Inflammatory macrophage treated with lipopolysaccharide for 4 hours (primary cell): ENCODE measurements at places on chromosomes 16 and 17.
A peak's percentile ranks its signal among the peaks of the same experiment; 100 is the strongest.

DNA sequence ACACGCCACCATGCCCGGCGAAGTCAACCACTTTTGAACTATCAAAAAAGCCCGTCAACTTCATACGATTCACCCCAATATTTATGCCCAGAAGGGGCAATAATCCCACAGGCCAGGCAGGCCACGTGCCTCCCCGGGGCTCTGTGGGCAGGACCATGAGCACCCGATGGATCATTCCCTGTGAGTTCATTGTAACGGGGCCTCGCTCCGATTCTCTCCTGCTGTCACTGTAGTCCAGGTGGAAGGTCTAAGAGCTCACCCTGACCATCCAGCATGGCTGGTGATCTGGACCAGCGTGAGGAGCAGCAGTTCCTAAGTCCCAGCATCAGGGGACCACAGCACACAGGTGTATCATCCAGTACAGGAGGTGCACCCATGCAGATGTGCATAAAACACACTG, 77.5 kb upstream of the DOC2B start:
- no peak for DNase-seq

DNA sequence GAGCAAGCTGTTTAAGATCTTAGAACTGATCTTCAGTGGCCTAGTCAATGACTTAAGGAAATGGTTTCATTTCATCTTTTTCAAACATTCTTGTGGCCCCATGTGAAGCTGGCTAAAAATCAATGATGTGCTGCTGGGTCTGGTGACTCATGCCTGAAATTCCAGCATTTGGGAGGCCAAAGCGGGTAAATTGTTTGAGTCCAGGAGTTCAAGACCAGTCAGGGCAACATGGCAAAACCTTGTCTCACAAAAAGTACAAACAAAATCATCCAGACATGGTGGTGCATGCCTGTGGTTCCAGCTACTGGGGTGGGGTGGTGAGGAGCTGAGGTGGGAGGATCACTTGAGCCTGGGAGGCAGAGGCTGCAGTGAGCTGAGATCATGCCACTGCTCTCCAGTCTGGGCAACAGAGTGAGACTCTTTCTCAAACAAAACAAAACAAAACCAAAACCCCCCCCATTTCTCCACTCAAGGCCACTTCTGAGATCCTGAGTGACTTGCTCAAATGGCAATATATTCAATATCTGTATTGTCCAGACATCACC, 17.4 kb upstream of the COL1A1 start:
- peak; percentile 70 for DNase-seq

DNA sequence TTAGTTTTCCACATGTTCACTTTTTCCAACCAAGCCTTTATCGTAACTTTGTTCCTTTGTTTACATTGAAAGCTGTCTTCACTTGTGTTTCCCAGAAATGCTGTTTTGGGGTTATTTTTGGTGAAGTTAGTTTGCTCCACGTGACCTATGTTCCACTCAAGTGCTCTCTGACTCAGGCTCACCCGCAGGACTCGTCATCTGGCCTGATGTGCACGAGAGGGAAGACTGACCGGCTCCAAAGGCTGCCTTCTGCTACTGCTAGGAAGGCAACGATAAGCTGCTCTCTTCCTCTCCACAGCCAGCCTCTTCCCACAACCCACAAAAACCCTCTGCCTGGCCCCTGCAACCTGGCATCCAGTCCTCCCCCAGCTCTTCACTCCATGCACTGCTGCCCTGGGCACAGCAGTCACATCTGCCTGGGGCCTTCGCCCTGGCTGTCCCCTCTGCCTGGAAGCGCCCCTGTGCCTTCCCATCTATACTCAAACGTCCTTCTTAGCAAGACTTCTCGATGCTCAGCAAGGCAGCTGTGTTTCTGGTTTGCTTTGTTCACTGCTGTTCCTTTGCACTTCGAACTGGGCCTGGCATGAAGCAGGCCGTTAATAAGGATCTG, 28.0 kb downstream of the ZCCHC14 start:
- peak; percentile 93 for DNase-seq

GRCh38 chr17:31596382-31597323, 205.2 kb downstream of the RAB11FIP4 start:
- peak; percentile 98 for DNase-seq

- DNase-seq, result no peak
Measured at GRCh38 chr16:56894331-56894917, 29.4 kb downstream of the SLC12A3 start.

DNA sequence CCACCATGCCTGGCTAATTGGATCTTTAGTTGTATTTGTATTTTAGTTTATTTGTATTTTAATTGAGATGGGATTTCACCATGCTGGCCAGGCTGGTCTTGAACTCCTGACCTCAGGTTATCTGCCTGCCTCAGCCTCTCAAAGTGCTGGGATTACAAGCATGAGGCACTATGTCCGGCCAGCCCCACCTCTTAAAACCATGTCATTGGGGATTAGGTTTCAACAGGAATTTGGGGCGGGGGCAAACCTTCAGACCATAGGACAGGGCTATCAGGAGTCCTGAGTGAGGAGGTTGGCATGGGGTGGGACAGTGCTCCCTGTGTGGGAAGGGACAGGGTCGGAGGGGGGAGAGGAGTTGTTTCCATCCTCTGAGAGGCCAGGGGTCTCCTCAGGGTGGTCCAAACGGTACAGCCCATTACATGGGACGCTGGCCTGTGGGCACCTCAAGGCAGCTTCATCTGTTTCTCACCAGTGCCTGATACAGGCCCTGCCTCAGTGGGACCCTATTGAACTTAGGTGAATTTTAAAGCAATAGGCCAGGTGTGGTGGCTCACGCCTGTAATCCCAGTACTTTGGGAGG, 21.6 kb downstream of the GAA start:
- no peak for DNase-seq

DNA sequence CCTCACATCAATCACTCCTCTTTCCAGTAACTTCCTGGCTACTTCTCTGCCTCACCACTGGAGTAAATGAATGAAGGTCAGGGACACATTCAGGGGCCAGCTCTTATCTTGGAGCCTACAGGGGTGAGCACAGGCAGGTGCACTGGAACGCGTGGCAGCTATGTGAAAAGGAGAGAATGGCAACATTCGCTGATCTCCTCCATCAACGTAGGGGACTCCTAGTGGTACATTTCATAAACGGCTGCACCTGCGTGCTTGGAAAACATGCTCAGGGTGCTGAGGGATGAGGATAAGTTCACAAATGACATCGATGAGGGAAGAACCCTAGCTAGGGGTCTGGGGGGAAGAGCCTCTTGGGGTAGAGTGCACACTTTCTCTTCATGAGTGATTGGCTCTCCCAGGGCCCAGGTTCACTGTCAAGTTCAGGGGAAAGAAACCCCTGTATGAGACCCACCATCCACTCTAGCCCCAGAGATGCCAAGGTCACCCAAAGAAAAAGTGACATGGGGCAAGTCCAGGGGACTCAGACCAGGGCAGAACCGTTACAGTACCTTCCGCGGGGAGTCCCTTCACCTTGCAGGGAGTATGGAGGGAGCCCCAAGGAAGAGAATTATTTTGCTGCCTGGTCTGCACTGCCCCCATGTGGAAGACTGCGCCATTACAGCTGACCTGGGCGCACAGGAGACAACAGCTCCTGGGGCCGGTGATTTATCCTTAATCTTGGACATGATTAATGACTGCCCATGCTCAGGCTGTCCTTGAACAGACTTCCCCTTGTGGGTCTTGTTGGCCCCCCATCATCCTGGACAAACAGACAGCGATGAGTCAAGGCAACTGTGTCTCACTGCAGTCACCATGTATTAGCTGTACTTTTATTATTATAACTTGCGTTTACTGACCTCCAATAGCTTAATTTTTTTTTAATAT, 30.1 kb downstream of the VAC14 start:
- DNase-seq, result peak; percentile 17

GRCh38 chr17:17351356-17351891, 48.3 kb downstream of the NT5M start:
- no peak for DNase-seq

DNA sequence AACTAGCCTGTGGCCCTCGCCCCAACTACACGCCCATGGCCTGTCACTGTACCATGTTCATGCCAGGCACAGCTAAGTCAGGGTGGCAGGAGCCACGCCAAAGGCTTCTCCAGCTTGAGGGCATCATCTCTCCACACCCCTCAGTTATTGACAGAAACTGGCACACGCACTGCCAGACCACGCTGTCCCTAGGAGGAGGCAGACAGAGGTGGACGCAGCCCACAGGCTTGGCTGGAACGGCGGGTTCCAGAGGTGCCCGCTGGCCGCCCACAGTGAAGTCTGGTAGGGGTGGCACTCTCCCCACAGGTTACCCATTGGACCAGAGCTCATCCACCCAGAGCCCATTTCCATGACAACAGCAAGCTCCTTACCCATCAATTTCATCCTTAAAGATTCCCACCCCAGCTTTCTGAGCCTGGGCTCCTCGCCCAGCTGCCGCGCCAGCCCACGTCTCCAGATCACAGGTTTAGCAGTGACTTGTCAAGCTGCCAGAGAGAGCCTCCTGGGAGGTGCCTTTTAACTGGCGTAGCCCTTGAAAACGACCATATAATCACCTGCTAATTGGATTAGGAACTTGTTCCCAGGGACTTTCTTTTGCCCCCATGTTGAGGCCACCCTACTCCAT, 27.9 kb downstream of the RPRML start:
- DNase-seq, result no peak

DNA sequence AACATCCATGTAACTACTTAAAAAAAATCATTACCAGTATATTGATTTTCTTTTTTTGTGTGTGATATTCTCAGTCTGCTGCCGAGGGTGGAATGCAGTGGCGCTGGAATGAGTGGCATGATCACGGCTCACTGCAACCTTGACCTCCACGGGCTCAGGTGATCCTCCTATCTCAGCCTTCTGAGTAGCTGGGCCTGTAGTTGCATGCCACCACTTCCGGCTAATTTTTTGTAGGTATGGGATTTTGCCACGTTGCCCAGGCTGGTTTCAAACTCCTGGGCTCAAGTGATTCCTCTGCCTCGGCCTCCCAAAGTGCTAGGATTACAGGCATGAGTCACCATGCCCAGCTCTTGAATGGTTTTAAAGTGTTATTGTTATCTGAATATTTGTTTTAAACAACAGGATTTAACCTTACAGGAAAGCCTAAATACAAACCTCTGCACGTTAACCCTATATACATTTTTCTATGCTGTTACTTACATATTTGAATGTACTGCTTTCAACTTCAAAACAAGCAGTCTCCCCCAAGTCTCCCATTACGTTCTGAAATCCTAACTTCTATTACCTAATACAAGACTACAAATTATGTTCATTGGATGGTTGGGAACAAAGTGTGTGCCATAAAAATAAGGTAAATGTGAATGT, 61.7 kb downstream of the KPNA2 start:
- DNase-seq, result no peak

- DNase-seq, result no peak
Measured at GRCh38 chr17:79872762-79873161, 33.5 kb upstream of the CBX4 start.

GRCh38 chr17:290121-290521, 62.5 kb downstream of the RPH3AL start:
- DNase-seq, result no peak

- DNase-seq, result peak; percentile 79
Measured at GRCh38 chr16:56477096-56477878, 25.9 kb downstream of the OGFOD1 start.

- no peak for DNase-seq
Measured at GRCh38 chr17:79987187-79987934, 48.3 kb downstream of the TBC1D16 start.

DNA sequence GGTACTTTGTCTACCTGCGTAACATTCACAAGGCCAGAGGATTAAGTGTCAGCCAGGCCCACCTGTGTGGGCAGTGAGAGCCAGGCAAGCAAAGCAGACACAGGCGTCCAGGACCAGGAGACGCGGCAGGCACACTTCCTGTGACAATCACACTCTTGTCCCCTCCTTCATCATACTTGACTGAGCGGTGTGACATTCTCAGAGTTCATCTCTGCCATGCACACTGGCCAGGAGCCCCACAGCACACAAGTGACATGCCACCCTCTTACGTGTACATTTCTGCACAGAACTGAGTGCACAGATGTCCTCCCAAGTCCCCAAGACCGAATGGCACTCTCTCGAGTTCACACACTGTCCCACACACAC, 8.7 kb downstream of the PPP1R9B start:
- DNase-seq, result no peak

GRCh38 chr17:46053911-46054534, 55.0 kb downstream of the STH start:
- no peak for DNase-seq

DNA sequence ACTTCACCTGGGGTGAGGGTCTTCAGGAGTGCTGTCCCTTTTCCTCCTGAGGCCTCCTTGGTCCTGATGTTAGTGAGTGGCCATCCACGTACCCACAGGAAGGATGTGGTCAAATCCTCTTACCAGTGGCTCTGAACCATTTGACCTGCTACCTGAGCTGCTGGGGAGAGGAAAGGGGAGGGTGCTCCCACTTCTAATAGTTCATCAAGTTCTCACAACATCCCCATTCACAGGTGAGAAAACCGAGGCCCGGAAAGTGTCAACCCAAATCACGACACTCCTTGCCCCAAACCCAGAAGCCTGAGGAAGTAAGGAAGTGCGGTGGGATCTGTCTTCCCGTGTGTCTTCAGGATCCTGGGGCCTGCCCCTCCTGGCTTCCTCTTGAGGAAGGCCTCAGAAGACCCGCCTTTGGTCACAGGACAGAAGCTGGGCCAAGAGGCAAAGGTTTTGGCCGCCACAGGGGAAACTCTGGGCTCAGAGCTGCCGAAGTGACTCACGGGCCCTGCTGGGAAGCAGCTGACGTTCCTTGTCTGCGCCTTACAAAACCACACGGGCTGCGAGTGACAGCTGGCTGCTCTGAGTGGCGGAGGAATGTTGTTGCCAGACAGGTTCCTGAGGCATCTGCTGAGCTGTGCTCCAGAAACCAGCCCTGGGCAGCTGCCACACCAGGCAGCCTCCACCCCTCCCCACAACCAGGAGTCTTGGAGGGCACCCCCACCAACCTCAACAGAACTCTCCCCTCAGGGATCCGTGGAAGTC, 13.9 kb upstream of the KIFC3 start:
- peak; percentile 96 for DNase-seq

DNA sequence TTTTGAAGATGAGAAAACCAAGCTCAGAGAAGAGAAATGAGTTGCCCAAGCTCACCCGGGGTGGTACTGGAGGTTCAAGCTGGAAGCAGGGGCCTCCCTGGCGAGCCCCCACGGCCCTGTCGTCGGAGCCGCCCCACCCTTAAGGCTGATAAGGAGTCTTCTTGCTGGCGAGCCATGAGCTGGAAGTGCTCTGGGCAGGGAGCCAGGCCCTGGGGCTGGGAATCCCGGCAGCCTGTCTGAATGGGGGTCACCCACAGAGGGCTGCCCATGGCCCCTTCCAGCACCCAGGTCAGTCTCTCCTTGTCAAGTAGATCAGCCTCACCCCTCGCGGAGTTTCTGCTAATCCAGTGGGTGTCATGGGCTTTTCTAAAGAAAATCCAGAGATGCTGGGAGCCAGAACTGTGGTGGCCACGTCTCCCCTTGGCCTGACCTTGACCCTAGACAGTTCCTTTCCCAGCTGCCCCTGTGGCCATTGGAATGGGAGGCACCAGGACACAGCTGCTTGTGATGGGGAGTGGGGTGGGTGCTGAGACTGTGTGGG, 1.2 kb upstream of the P2RX1 start:
- DNase-seq, result no peak

- DNase-seq, result no peak
Measured at GRCh38 chr17:76944477-76944876, 76.3 kb downstream of the MGAT5B start.

- peak; percentile 85 for DNase-seq
Measured at GRCh38 chr16:15041271-15042004, 14.4 kb downstream of the NTAN1 start.

- no peak for DNase-seq
Measured at GRCh38 chr17:66222798-66223350, 6.3 kb downstream of the APOH start.
